Psoas muscle (tissue), 8 donors: ENCODE measurements at places on chromosomes 7 and 10. TPM values are rescaled to one million over a fixed set of nuclear protein-coding genes. Genes with fewer than 3 reads are reported as not detected.

The SPACDR gene
- total RNA-seq = not detected

The SPDYE1 gene
- total RNA-seq = not detected

The JAZF1 gene
- total RNA-seq = 10.3 TPM

The GPRIN2 gene
- total RNA-seq = not detected

The RNF148 gene
- total RNA-seq = not detected

The CPA2 gene
- not detected for total RNA-seq

The CYP2E1 gene
- total RNA-seq = 2.0 TPM

DNA sequence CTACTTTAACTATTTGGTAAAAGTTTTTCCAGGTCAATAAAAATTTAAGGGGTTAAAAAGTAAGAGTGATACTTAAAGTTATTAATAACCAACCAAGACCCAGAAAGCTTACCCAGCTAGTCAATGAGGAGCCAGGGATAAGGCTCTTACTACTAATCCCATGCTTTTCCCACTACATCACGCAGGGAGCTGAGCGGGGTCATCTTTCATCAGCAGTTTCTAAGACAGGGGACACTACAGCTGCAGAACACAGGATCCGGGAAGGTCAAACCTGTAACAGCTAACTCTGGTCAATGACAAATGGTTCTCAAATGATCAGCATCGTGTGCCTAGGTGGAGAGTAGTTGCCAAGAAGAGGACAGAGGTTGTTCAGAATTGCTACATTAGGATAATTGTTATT, 65.1 kb downstream of the RSU1 start:
- no peak for DNase-seq

- peak; percentile 66 for DNase-seq
Measured at GRCh38 chr7:137933270-137934017, 68.4 kb downstream of the CREB3L2 start.

DNA sequence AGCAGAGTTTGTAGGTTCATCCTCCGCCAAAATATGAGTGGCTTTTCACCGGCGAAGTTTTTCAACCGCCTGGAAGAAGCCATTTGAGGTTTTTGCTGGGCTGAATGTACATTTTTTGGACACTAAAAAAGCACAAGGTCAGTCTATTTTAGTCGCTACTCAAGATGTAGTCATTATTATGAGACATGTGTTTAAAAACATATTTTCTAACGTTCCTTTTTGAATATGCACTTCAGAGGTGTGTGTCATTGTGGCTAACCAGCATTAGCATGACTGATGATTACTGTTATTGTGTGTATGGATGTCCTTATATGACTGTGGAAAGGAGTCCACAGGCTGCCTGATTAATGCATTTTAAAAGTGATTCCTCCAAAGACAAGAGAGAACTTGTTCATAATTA, 605.4 kb downstream of the INHBA start:
- no peak for DNase-seq

GRCh38 chr10:89163265-89163995, 43.7 kb downstream of the CH25H start:
- peak; percentile 46 for DNase-seq

DNA sequence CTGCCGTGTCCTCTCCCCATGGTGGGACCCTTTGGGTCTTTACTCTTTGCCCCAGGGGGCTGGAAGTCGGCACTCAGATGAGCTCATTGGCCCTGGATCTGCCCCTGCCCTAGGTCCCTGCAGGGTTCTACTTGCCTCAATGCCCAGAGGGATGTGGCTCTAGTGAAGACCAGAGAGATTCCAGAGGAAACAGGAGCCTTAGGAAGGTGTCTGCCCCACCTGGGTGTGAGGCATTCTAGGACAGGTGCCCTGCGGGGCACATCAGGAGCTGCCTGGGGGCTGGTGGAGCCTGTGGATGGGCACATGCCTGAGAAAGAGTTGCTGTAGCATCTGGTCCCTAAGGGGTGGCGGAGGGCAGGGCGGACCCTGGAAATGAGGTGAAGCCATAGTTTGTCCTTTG, 128.6 kb downstream of the ADCY1 start:
- no peak for DNase-seq

GRCh38 chr10:56319386-56319785, 41.7 kb downstream of the ZWINT start:
- no peak for DNase-seq

DNA sequence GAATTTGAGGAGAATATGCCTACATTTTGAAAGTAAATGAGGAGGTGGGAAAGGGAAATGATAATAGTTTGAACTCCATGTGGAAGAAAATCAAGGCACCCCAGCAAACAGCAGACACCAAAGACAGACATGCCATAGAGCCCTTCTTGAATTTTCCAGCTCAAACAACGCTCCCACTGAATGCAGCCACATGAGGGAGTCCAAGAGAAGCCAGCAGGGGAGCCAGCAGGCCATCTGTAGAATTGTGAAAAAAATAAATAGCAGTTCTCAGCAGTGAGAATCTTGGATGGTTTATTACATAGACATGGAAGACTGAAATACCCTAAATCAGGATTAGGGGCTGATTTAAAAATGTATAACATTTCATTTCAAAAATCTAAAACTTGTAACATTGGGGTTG, 1567.3 kb upstream of the LRRTM3 start:
- DNase-seq = no peak

DNA sequence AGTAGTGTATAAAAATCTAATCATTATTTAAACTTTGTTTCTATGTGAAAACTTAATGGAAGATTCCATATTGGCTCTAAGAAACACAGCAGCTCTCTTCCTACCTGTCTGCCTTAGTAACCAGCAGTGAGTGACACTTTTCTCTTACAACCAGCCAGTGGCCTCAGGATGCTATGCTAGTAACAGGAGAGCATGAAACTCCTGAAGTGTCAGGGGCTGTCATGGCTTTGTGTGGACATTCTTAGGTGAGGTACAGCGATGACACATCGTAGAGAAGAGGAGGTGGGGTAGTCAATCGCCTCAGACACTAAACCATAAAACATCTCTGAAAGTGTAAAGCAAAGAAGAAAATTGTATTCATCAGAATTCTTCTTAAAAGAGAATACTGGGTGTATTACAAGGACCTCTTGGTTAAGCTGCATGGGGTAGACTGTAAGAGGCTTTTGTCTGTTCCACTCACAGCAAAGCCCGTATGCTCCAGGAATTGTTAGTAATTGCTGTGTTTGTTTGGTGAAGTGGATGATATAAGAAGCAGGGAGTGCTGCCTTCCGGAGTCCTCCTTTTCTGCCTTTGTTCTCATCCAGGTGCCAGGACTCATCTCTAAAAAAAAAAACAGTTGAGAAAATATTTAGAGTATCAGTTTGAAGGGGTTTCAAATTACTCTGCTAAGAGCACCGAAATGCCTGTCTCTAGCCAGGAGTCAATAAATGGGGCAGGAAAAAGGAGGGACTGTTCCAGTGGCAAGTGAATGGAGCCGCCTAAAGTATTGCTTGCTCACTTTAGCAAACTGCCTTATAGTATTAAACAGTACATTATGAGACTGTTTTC, 518.8 kb downstream of the CNTNAP2 start:
- no peak for DNase-seq

DNA sequence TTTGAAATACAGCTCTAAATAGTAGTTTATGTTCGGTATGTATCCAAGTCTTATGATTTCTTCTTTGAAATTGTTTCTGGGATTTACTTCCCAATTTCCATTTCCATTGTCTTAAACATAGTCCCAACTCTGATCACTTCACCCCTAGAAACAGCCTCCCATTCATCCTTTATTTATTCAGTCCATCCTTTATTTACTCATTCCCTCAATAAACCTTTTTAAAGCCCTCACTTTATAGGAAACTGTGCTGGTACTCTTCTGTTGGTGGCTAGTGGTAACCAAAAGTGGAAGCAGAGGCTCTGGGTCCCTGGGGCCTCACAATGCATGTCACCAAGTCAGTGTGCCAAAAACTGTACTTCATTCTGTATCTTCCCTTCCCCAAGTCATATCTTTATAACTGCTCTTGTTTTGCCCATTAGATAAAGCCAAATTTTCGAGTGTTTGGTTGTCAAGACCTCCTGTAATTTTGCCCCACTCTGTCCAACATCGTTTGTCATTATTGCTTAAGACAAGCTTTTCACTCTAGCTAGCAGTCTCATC, 3.9 kb upstream of the EPC1 start:
- no peak for DNase-seq

GRCh38 chr7:155259866-155260497, 37.7 kb upstream of the INSIG1 start:
- DNase-seq = no peak

DNA sequence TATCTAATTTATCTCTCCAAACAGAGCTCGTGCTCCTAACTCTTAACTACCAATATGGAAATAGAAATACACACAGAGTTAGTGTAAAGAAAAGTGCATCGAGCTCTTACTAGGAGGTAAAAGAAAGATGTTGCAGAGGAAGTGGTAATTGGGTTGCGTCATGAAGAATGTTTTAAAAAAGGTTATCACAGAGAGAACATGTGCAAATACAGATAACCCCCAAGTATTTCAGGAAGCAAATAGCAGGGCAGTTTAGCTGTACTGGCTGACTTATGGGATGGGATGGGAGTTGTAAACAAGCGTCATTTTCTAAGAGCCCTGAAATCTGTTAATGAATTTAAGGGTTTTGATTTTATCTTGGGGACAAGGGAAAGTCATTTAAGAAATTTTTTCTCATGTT, 153.9 kb downstream of the AGMO start:
- DNase-seq = no peak

DNA sequence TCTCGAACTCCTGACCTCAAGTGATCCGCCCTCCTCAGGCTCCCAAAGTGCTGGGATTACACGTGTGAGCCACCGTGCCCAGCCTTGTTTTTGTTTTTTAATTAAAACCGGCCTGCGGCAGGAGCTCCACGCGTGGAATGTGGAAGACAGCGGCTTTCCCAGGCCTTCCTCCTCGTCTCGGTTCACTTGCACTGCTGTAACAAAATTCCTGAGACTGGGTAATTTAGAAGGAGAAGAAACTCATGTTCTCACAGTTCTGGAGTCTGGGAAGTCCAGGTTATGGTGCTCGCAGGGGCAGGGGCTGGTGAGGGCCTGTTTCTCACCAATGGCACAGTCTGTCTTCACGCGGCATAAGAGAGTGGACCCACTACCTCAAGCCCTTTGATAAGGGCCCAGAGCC, 14.4 kb upstream of the CRYGN start:
- DNase-seq = no peak

GRCh38 chr7:70212281-70212680, 614.0 kb downstream of the AUTS2 start:
- DNase-seq = no peak

DNA sequence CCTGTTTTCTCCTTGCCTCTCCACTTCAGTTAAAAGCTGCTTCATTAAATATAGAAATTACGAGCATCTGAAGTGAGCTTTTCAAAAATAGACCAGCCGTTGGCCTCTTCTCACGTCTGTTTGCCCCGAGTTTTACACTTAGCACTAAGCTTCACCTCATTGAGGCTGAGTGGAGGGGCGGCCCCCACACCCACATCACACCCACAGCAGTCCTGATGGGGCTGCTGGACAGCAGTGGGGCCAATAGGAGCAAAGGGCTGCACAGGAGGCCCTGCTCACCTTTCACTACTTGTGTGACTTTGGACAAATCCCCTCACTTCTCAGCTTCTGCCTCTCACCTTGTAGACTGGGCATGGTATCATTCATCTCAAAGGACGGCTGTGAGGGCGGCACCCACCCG, 677.8 kb downstream of the SDK1 start:
- DNase-seq = no peak

GRCh38 chr7:128876127-128876526, 13.5 kb downstream of the ATP6V1F start:
- no peak for DNase-seq

- DNase-seq = no peak
Measured at GRCh38 chr7:153415632-153416031, 636.6 kb upstream of the DPP6 start.

DNA sequence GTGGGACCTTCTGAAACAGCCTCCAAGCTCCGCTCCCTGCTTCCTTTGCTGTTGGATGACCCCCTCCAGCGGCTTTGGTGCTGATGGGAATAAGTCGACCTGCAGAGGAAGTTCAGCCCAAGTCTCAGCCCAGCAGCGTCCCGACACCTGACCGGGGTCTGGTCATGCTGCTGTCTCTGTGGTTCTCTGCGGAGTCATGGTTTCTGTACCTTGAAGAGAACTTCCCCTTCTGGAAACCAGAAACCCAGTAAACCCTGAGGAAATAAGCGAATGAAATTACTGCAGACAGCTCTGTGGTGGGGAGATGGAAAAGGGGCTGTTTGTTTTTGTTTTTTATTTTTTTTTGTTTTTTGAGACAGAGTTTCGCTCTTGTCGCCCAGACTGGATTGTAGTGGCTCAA, 18.3 kb upstream of the ZNF12 start:
- no peak for DNase-seq

DNA sequence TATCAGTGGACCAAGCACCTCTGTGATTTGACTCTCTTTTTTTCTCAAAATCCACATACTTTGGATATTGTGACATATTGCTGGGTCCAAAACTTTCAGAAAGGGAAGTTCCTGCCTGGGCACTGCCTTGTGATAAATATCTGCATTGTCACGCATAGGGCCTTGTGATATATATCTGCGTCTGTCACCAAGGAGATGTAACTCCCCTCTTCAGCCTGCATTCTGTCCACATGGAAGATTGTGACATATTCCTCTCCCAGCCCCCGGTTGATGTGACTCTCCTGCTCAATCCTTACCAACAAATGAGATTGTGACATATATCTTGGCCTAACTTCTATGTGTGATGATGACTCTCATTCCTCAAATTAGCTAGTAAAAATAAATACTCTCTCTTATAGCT, 25.4 kb upstream of the ZNF107 start:
- no peak for DNase-seq

GRCh38 chr7:106257752-106258151, 27.0 kb downstream of the NAMPT start:
- DNase-seq = no peak

- no peak for DNase-seq
Measured at GRCh38 chr10:75040576-75040975, 70.9 kb upstream of the SAMD8 start.

DNA sequence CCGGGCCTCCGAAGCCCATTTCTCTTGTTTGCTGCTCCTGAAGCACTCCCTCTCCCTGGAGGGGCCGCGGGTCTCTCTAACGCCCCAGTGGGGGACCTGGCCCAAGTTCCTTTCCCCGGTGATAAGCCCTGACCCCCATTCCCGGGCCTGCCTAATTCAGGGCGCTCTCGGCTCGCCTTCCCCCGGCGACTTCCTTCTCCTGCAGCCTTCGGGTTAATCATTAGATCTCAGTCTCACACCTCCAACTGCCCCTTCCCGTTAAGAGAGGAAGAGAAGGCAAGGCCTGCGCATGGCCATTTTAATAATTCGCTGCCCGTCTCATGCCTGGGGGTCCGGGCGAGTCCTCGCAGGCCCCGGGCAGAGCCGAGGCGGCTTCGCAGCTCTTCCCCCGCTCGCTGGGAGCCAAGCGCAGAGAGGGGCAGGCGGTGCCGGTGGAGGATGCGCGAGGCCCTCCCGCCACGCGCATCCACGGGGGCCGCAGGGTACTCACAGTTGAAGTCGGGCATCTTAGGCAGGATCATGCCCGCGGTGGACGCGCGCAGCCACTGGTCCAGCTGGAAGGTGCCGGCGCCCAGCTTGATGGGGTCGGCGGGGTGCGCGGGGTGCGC, 1.2 kb downstream of the MNX1 start:
- DNase-seq = no peak

DNA sequence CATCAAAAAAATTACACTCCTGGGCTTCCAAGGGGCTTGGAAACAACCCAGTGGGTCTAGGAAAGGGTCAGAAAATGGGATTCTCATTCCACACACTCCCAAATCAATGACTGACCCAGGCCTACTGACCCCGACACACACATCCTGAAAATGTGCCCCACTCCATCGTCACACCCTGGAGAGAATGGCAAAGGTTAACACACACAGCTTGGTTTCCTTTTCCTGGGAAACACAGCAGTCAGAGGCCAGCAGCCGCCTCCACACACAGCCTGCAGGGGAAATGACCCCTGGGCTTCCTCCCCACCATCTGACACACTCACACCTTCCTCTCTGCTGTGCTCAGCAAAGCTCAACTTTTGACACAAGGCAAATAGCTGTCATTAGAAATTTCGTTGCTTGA, 42.9 kb downstream of the SH3PXD2A start:
- DNase-seq = no peak
